SK-N-SH treated with all-trans-retinoic acid at 6 μM for 48 hours (cell line): ENCODE measurements at places on chromosomes 6 and 20.

DNA sequence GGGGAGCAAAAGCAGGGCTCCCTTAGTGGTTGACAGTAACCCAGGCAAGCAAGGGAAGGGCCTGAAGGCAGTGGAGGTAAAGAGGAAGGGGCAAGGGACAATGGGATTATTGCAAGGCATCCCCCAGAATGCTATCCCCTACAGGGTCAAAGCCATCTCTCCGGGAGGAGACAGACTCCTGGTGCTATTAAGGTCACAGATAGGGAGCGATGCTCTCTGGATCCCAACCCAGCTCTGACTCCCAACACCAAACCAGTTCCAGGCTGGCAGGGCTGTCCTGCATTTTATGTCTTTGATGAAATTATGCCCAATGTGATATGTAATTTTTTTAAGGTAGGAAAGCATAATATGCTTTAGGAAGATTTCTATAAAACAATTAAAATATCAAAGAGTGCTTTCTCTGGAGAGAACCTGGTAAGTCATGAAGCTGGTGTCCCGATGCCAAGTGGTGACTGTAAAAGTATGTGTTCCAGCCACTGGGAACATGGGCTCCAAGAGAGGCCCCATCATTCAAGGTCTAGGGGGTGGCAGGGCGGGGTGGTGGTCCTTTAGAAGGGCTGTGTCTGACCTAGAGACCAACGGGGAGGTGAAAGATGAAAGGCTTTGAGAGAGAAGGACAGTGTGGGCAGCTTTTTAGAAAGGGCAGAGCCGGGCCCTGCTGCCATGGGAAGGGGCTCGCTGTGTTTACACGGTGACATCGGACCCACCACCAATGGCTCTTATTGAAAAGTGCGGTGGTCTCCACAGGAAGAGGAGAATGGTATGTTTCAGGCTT, 276.5 kb downstream of the CDC5L start:
- no peak for ATAC-seq

- no peak for ATAC-seq
Measured at GRCh38 chr6:132513831-132514545, 1.1 kb upstream of the STX7 start.

- no peak for ATAC-seq
Measured at GRCh38 chr6:127918506-127919427, 17.9 kb upstream of the THEMIS start.

DNA sequence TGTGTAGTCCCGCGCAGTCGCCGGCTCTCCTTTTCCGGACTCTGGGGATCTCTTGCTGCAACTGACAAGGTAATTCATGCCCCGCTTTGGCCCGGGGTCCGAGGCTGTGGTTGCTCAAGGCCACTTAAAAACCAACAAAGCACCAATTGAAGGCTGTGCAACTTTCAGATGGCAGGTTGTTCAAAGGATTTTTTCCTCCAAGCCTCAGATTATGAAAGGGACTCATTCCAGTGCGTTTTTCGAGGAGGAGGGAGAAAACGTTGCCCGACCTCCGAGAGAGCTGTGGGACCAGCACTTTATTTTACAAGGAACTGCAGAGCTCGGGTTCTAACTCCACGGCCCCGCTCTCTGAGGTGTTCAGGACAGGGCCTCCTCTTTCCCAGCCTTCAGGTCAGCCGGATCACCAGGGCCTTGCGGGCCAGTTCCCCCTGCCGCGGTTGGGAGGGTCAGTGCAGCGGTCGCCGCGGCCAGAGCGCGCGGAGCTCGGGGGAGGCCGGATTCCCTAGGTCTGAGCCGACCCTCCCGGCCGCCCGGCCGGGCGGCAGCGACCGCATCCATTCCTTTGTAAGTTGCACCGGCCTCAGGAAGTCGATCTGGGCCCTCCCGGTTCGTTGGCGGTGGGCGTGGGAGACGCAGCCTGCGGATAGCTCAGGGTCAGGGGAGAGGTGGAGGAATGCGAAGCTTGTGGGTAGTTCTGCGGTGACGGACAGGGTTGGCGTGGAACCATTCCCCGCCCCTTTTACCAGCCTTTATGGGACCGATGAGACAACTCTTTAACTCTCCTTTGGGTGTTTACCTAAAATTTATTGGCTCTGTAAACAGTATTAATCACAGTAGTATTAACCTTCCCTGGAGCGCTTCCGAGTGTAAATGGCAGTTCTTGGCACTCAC, 1.6 kb downstream of the UTRN start:
- peak; percentile 36 for ATAC-seq

- ATAC-seq, result no peak
Measured at GRCh38 chr6:132404736-132405135, 3.5 kb upstream of the MOXD1 start.

DNA sequence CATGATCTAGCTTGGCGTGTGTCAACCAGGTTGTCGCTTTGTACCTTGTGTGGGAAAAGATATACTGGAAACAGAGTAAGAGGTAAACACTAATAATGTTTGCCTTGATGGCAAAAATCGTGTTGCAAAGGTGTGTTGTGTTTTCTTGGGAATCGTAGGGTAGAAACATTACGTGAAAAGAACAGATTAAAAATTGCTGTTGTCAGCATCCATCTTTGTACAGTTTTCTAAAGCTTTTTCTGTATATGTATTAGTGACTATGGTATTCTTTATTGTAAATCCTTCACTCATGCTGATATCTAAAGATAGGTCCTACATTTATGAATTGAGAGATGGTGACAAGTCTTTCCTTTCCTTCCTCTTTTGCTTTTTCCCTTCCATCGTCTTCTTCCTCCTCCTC, 116.9 kb downstream of the RPS12 start:
- no peak for ATAC-seq

GRCh38 chr20:10563935-10564492, 109.8 kb downstream of the JAG1 start:
- no peak for ATAC-seq
